ENCODE measurements at places on chromosomes 1 and 21. TPM values are rescaled to one million over a fixed set of nuclear protein-coding genes. Genes with fewer than 3 reads are reported as not detected.
A peak's percentile ranks its signal among the peaks of the same experiment; 100 is the strongest.

Gene TMEM52
- not detected for total RNA-seq

Gene PLEKHA6
- 31.2 TPM for total RNA-seq

DNA sequence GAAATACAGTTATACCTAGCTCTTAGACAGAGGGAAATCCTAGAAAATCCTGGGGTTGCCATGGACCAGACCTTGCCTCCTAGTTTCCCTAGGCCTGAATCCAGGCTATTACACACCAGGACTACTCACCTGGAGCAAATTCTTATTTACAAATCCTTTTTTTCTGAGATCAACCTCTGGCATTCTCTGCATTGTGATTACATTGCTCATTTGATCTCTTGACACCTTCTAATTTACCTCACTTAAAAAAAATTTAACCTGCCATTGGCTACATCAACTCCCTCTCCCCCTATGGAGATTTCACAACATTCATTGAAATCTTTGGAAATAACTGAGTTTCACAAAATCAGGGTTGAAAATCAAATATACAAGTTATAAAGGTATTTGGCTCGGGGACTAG, 2.9 kb upstream of the C1orf105 start:
- H3K27me3 ChIP-seq: no peaks in the 10 kb centered on the region
- H3K36me3 ChIP-seq: no peaks in the 10 kb centered on the region
- H3K4me1 ChIP-seq: peaks cover 9% of the 10 kb centered on the region

DNA sequence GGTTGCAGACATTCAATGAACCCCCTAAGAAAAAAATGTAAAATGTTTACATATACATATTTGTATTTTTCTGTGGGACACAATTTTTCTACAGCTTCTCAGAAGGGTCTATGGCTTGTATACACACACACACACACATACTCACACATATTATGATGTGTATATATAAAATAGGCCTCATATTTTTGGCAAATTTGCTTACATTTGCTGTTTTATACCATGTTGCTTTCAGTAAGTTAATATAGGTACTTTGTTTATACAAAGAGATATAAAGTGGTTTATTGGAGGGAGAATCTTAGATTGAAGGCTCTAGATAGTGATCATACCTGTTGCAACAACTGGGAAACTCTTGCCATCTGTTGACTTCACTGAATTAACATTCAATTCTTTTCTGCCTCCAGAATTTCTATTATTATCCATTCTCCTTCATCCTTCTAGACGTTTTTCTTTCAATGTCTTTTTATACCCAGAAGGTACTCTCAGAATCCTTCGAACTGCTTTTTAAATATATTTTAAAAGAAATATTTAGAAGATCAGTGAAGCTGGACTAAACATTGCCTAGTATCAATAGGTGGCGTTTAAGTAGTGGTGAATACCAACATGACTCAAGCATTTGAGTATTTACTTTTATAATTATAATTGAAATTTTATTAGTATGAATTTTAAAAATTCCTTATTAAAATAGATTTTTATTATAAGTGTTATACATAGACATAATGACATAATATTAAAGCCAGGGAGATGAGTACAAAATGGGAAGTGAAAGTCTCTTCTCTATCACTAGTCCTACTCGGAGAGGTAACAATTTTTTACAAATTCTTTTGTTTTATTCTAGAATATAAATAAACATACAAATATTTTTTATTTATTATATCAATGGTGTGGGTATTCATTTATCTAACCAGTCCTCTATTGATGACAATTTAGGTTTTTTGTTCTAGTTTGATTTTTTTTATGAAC, 10.2 kb downstream of the CD55 start:
- H3K27me3 ChIP-seq: no peaks in the 10 kb centered on the region
- peaks cover 99% of the 10 kb centered on the region for H3K36me3 ChIP-seq
- H3K4me3 ChIP-seq: no peak overlapping the region
- H3K4me1 ChIP-seq: no peaks in the 10 kb centered on the region
- no peak overlapping the region for H3K27ac ChIP-seq
- no peak for DNase-seq

- no peak for DNase-seq
- H3K36me3 ChIP-seq: no peaks in the 10 kb centered on the region
- no peaks in the 10 kb centered on the region for H3K4me1 ChIP-seq
- no peak overlapping the region for H3K27ac ChIP-seq
- H3K4me3 ChIP-seq: no peak overlapping the region
- no peaks in the 10 kb centered on the region for H3K27me3 ChIP-seq
These were observed 50.7 kb downstream of the VAV3 start for GRCh38 chr1:107914119-107914765.

GRCh38 chr1:89065079-89065868, at the start of gene GBP1:
GBP1 (minus strand) TSS chr1:89065208; CDS start chr1:89063234, 1,974 bp downstream.
- H3K27me3 ChIP-seq: no peaks in the 10 kb centered on the region
- no peaks in the 10 kb centered on the region for H3K36me3 ChIP-seq
- peaks cover 9% of the 10 kb centered on the region for H3K4me1 ChIP-seq
- peak within 1 kb of the TSS; percentile 88 for H3K27ac ChIP-seq

GRCh38 chr21:43306911-43307676, 119.8 kb downstream of the SIK1 start:
- H3K27me3 ChIP-seq: no peaks in the 10 kb centered on the region
- no peak for DNase-seq
- H3K27ac ChIP-seq: no peak overlapping the region

GRCh38 chr21:36664662-36664990, 34.3 kb upstream of the SIM2 start:
- DNase-seq: peak; percentile 30
- no peak overlapping the region for H3K4me3 ChIP-seq
- no peaks in the 10 kb centered on the region for H3K4me1 ChIP-seq
- no peak overlapping the region for H3K27ac ChIP-seq
- H3K36me3 ChIP-seq: no peaks in the 10 kb centered on the region

DNA sequence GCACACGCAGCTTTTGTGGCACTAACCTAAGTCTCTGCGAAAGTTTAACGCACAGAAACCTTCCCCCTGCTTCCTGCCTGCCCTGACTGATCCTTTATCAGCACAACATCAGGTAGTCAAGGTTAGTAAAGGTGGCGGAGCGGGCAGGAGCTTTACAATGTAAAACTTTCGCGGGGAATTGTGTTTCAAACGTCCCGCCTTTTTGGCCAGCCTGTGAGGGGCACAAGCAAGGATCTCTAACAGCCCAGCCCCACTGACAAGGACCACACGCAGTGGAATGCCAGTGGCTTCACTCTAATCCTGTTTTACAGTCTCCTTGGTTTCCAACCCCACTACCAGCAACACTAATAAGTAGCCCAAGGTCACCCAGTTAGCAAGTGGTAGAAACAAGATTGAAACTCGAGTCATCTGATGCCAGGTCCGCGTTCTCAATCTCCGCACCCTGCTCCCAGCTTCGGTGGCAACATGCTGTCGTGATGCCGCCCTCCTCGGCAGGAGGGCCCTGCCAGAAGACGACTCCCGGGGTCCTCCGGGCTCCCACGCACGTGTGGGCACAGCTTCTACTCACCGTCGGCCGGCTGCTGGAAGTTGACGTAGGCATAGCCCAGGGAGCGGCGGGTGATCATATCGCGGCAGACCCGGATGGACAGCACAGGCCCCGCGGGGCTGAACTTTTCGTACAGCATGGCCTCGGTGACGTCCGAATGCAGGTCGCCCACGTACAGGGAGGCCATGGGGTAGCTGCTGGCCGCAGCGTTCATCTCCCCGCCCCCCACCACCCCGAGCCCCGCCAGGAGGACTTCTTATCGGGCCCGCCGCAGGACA, 1.2 kb downstream of the PABPC4 start:
- peak overlapping the region; percentile 95 for H3K27ac ChIP-seq
- H3K4me3 ChIP-seq: peak overlapping the region; percentile 79
- no peaks in the 10 kb centered on the region for H3K27me3 ChIP-seq
- DNase-seq: peak; percentile 58

DNA sequence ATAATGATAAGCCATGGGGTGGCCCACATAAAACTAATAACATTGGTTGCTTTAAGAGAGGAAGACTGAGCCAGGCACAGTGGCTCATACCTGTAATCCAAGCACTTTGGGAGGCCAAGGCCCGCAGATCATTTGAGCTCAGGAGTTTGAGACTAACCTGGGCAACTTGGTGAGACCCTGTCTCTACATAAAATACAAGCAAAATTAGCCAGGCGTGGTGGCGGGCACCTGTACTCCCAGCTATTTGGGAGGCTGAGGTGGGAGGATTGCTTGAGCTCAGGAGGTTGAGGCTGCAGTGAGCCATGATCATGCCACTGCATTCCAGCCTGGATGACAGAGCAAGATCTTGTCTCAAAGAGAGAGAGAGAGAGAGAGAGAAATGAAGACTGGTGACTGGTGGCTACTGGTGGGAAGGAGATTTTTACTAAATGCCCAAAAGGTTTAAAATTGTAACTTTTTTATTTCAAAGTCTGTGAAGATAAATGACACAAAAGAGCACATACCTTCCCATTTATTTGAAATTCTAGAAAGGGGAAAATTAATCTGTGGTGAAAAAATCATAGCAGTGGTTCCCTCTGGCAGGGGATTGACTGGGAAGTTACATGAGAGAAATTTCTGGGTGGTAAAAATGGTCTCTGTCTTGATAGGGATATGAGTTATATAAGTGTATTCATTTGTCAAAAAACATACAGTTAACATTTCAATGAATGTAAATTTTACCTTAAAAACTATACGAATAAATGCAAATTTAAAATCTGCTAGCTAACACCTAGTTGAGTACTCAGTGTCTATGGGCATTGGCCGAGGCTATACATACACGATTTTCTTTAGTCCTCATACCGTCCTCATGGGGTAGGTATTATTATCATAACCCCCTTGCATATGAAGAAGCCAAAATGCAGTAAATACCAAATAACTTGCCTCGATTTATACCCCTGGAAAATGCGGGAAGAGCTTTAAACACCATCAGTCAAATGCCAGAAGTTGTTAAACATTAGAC, 2.2 kb upstream of the NBPF1 start:
- H3K4me3 ChIP-seq: no peak overlapping the region
- no peaks in the 10 kb centered on the region for H3K27me3 ChIP-seq
- H3K4me1 ChIP-seq: peaks cover 26% of the 10 kb centered on the region
- no peak overlapping the region for H3K27ac ChIP-seq
- peaks cover 15% of the 10 kb centered on the region for H3K36me3 ChIP-seq
- peak; percentile 2 for DNase-seq

GRCh38 chr1:15008783-15009729, 144.5 kb upstream of the TMEM51 start:
- H3K4me3 ChIP-seq: no peak overlapping the region
- H3K4me1 ChIP-seq: peaks cover 25% of the 10 kb centered on the region
- no peaks in the 10 kb centered on the region for H3K27me3 ChIP-seq
- H3K36me3 ChIP-seq: no peaks in the 10 kb centered on the region
- no peak for DNase-seq
- peak overlapping the region; percentile 1 for H3K27ac ChIP-seq

DNA sequence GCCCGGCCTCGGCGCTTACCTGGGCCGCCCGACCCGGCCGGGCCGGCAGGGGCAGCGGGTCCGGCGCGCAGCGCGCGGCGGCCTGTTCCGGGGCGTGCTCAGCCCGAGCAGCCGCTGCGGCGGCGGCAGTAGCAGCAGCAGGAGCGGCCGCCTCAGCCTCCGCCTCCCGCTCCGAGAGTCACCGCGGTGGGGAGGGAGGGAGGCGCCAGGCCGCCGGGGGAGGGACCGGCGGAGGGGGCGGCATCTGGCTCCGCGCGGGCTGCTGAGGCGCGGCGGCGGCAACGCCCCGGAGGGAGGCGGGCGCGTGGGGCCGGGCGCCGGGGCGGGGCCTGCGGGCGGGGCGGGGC, at the start of gene CTNNBIP1:
TSS of gene CTNNBIP1 (minus strand) at position 194 of the 347 bp plus-strand sequence. CDS start 38,205 bp downstream, outside the sequence.
- no peaks in the 10 kb centered on the region for H3K36me3 ChIP-seq
- no peak for DNase-seq
- peaks cover 51% of the 10 kb centered on the region for H3K4me1 ChIP-seq
- no peaks in the 10 kb centered on the region for H3K27me3 ChIP-seq
- peak within 1 kb of the TSS; percentile 90 for H3K4me3 ChIP-seq

DNA sequence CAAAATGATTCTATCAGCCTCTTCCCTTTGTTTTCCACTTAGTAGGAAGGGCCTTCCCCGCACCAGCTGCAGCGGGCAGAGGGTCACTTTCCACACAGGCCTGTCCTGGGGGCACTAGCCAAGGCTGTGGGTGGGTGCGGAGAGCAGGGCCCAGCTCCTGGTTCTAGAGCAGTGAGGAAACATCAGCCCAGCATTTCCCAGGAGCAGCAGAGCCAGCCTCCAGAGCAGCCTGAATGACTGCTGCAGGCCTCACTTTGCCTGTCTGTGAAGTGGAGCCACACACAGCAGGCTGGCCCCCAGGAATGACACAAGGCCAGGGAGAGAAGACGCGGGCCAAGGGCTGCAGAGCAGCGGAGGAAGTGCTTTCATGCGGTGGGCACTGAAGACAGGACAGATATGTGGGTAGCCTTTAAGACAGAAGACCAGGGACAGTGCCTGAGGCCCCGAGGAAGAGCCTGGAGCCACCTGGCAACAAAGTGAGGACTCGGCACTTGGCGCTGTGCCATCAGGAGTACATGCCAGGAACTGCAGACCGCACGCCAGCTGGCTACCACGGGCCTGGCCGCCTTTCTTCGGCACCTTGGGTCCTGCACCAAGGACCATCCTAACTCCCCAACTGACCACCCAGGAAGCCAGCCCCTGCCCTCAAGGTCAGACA, 42.0 kb downstream of the ACOT7 start:
- H3K4me3 ChIP-seq: no peak overlapping the region
- no peak overlapping the region for H3K27ac ChIP-seq
- H3K27me3 ChIP-seq: no peaks in the 10 kb centered on the region
- no peaks in the 10 kb centered on the region for H3K36me3 ChIP-seq

DNA sequence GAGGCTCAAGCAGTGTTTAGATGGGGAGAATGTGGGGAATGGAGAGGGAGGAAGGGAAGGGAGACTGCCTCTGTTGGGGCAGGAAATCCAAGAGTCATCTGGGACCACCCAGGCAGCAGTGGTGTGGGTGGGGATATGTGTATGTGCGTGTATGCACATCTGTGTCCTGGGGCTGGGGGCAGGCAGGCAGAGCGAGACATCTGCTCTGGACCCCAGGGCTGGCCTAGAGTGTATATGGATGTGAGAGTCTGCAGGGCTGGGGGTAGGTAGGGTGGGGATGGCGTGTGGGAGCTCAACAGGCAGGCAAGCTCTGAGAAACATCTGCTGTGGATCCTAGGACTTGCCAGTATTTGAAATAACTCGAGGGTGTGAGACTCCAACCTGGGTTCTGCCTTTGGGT, 3.5 kb downstream of the PTCH2 start:
- no peak overlapping the region for H3K4me3 ChIP-seq
- H3K36me3 ChIP-seq: no peaks in the 10 kb centered on the region
- H3K27me3 ChIP-seq: no peaks in the 10 kb centered on the region
- peaks cover 22% of the 10 kb centered on the region for H3K4me1 ChIP-seq

DNA sequence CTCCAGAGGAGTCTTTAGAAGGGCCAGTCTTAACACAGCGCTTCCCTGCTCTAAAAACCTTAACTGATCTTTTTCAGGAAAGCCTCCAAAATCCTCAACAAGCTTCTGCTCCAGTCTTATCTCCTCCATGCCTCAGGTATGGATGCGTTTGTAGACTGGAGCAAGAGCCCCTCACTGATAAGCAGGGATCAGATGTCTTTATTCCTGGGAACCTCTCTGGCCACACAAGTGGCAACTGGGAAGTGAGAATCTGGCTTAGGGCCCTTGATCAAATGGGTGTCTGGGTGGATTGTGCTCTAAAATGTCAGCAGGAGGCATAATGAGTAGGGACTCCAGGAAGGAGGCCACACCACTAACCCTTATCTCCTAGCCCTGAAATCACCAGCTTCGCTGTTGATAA, 1.4 kb downstream of the ZBTB8A start:
- no peak overlapping the region for H3K27ac ChIP-seq
- H3K36me3 ChIP-seq: no peaks in the 10 kb centered on the region
- peaks cover 13% of the 10 kb centered on the region for H3K4me1 ChIP-seq

Measured in heart right ventricle (tissue), 16 donors.